ENCODE measurements at places on chromosomes 13 and 19.

DNA sequence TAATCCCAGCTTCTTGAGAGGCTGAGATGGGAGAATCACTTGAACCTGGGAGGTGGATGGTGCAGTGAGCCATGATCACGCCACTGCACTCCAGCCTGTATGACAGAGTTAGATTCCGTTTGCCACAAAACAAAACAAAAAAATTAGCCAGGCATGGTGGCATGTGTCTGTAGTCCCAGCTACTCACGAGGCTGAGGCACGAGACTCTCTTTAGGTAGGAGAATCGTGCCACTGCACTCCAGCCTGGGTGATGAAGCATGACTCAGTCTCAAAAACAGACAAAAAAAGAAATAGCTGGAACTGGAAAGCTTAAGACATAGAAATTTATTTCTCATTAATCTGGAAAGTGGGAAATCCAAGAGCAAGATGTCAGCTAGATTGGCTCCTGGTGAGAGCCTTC lies 20.2 kb upstream of the ZNF808 start:
- no peak for DNase-seq

DNA sequence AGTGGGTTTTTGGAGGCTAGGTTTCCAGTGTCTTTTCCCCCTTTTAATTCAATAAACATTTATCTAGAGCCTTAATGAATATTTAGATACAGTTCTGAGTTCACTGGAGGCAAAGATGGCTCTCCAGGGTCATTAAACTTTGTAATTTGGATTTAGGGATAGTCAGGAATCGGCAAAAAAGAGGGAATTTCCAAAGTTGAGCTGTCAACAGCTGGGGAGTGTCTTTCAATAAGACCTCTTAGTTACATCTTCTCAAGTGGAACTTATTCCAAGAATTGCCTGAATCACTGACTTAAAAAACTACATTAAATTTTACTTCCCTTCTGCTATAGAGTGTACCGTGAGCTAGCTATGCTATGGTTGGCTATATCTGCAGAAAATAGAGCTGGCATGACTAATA lies 2.0 kb downstream of the LRCH1 start:
- DNase-seq, result no peak

GRCh38 chr19:38317104-38317612 lies 1.4 kb upstream of the YIF1B start:
- DNase-seq, result no peak

DNA sequence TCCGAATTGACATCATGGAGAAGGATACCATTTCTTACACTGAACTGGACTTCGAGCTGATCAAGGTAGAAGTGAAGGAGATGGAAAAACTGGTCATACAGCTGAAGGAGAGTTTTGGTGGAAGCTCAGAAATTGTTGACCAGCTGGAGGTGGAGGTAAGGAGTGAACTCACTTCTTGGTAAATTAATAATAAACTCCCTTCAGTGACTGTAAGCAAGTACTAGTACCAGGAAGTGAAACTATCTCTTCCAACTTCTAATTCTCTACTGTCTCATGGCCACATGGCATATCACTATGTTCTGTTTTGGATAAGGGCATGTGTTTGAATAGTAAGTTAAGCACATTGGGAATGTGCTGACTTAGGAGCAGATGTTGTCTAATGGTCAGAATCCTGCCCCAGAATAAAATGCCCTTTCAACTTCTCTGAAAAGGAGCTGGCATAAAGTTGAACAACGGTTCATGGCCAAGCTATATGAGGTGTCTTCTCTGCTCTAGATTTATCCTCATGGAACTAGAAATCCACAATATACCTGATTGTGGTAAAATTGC lies 13.4 kb downstream of the OLFM4 start:
- DNase-seq, result no peak
